ENCODE measurements at places on chromosomes 13 and 19.

DNA sequence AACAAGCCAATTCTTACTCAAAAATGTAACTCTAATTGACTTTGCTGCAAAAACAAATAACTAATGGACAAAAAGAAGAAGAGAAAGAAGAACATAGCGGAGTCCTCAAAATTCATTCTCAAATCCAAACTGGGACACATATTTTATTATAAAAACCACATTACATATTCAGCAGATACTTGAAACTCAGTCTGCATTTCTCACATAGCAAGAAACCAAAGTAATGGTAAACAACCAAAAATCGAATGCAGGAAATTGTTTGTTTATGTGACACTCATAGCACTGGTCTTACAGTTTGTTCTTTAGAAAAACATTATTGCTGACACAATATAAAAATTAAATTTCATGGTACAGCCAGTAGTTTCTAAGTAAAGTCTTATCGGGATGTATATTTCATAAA is 789.8 kb downstream of the SLITRK6 start:
- H3K36me3 ChIP-seq = no peaks in the 10 kb centered on the region
- no peaks in the 10 kb centered on the region for H3K4me1 ChIP-seq
- no peak overlapping the region for H3K27ac ChIP-seq
- no peaks in the 10 kb centered on the region for H3K27me3 ChIP-seq
- no peak overlapping the region for H3K4me3 ChIP-seq
- no peak for DNase-seq

DNA sequence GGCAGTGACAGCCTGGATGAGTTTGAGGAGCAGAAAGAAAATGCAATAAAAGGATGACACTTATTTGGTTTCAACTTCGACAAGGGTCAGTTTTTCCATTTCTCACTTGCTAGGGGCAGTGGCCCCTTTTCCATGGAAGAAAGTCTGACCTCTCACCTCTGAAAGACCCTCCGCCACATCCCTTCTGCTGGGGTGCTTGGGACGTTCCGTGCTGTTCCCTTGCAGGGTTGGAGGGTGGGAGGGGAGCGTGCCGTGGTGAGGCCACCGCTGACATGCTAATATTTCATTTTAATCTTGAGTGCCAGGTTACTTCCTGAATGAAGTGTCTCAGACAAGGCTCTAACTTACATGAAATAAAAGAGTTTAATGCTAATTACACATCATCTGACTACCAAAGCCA is 5.2 kb upstream of the ZNF536 start:
- H3K36me3 ChIP-seq = no peaks in the 10 kb centered on the region
- no peak overlapping the region for H3K4me3 ChIP-seq
- no peaks in the 10 kb centered on the region for H3K4me1 ChIP-seq
- H3K27ac ChIP-seq = no peak overlapping the region
- no peak for DNase-seq

DNA sequence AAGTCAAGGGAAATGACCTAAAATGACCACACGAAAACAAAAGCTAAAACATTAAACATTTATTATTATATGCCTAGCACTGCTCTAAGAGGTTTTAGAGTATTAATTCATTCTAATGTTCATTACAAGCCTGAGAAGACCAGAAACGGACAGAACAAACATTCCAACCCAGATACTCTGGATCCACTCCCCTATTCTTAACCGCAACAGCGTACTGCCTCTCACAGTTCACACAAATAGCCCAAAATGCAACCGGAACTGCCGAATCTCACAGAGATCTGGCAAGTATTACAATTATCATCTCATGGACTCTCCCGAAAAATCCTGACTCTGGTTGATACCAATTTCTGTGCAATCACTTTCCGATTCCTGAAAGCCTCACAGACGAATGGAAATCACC is 1.4 kb downstream of the ZNF780B start:
- H3K27me3 ChIP-seq = peaks cover 8% of the 10 kb centered on the region
- H3K27ac ChIP-seq = peak overlapping the region; percentile 74
- DNase-seq = no peak
- peaks cover 15% of the 10 kb centered on the region for H3K36me3 ChIP-seq
- peaks cover 46% of the 10 kb centered on the region for H3K4me1 ChIP-seq

GRCh38 chr13:80360453-80360800 is 19.5 kb upstream of the SPRY2 start:
- H3K4me3 ChIP-seq = no peak overlapping the region
- H3K36me3 ChIP-seq = no peaks in the 10 kb centered on the region
- H3K27me3 ChIP-seq = peaks cover 3% of the 10 kb centered on the region

- no peaks in the 10 kb centered on the region for H3K36me3 ChIP-seq
- peaks cover 87% of the 10 kb centered on the region for H3K4me1 ChIP-seq
- peaks cover 7% of the 10 kb centered on the region for H3K27me3 ChIP-seq
- peak overlapping the region; percentile 69 for H3K27ac ChIP-seq
- no peak for DNase-seq
Measured at GRCh38 chr19:18842166-18842565, 10.4 kb downstream of the UPF1 start.

GRCh38 chr13:44516771-44517170 is 59.4 kb downstream of the TSC22D1 start:
- H3K27ac ChIP-seq = no peak overlapping the region
- H3K36me3 ChIP-seq = no peaks in the 10 kb centered on the region

DNA sequence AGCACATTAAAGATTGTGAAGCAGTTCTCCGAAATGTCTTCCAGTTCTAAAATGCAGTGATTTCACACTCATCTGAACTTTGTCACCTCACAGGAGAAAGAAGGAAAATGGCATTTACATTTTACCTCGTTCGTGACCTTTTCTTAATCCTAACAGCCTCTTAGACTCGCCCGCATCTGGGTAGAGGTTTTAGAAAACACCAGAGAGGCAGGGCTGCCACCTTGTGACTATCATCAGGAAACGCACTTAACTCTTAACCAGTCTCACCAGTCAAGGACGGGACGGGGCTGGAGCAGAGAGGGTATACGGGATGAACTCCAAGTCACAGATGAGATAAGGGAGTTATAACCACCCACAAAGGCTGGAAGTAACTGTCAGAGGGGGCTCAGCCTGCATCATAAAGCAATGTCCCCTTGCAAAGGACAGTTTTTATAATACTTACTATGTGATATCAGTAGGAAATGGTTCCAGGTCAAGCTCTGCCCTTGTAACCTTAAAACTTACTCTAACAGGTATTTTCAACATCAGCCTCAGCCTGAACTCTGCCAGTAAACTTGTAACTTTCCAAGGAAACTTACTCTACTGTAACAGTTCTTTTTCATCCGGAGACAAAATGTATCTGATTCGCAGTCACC is 8.6 kb upstream of the CEACAM6 start:
- H3K4me1 ChIP-seq = no peaks in the 10 kb centered on the region
- H3K27ac ChIP-seq = no peak overlapping the region
- peak; percentile 16 for DNase-seq
- no peak overlapping the region for H3K4me3 ChIP-seq

GRCh38 chr19:934865-935479 is 9.1 kb downstream of the ARID3A start:
- H3K4me3 ChIP-seq = peak overlapping the region; percentile 6
- H3K27me3 ChIP-seq = peaks cover 10% of the 10 kb centered on the region
- no peak overlapping the region for H3K27ac ChIP-seq

DNA sequence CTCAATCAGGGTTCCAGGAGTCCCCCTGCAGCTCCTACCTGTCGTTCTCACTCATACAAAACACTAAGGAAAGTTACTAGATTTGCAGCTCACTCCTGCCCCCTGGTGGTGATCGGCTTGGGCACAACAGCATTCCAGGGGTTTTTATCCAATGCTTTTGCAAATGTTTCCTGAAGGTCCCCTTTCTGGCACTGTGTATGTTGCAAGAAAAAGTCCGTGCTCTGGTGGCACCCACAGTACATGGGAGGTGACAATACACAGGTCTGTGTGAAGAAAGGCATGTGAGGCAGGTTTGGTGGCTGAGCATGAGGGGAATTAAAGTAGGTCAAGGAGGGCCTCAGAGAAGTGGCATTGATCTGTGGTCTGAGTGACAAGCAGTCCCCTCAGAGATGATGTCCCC is 8.6 kb upstream of the TYK2 start:
- H3K36me3 ChIP-seq = peaks cover 9% of the 10 kb centered on the region
- peak overlapping the region; percentile 52 for H3K27ac ChIP-seq
- H3K4me1 ChIP-seq = peaks cover 12% of the 10 kb centered on the region
- H3K4me3 ChIP-seq = no peak overlapping the region
- peak; percentile 76 for DNase-seq

DNA sequence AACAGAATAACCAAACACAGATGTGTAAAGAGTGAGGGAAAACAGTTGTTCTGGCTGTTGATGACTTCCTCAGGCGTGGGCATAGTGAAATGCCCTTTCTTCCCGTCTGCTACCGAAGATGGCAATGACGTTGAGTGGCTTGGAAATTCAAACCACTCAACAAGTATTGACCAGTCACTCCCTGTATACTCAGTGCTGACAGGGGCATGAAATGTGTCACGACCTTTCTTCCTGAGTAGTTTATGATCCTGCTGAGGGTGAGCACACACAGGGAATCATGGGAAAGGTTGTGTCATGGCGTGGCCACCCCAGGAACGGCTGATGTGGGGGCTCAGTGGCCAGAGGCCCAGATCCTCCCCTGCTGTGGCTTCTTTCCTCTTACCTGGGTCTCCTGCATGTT is 87.8 kb upstream of the C1QTNF9B start:
- peaks cover 3% of the 10 kb centered on the region for H3K4me1 ChIP-seq
- peaks cover 7% of the 10 kb centered on the region for H3K27me3 ChIP-seq
- no peak overlapping the region for H3K4me3 ChIP-seq
- no peak for DNase-seq

DNA sequence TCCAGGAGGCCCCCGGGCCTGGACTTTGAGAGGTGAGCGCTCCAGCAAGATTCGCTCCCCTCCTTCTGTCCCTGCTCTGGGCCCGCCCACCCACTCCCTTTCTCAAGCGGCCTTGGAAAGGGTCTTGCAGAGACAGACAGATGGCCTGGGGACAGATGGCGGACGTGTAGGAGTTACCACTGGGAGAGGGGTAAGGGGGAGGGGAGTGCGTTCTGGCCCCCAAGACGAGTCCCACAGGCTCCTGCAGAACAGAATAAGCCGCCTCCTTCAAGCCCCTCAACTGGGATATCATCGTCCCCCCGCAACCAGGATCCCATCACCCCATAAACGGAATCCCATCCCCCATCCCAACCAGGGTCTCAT is 3.6 kb upstream of the TNFAIP8L1 start:
- no peak overlapping the region for H3K27ac ChIP-seq
- H3K36me3 ChIP-seq = no peaks in the 10 kb centered on the region
- peaks cover 28% of the 10 kb centered on the region for H3K4me1 ChIP-seq
- no peak for DNase-seq

DNA sequence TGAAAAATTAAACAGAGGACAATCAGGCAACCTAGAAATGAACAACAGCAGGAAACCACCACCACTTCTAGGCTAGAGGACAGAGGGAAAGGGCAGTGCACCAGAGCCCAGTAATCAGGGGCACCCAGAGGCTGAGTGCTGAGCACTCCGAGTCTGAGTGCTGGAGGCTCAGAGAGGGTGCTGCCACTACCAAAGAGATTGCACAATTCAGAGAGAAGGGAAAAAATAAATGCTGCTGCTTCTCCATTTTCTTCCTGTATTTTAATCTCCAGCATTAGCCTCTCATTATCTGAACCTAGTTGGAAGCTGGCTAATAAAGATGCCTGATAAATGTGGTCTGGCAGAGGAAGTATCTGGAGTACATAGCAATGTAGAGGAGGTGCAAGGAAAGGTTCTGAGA is 11.8 kb upstream of the ZNF175 start:
- H3K4me1 ChIP-seq = no peaks in the 10 kb centered on the region
- H3K4me3 ChIP-seq = no peak overlapping the region
- H3K36me3 ChIP-seq = no peaks in the 10 kb centered on the region
- no peak for DNase-seq
- peaks cover 12% of the 10 kb centered on the region for H3K27me3 ChIP-seq

- no peaks in the 10 kb centered on the region for H3K4me1 ChIP-seq
- no peaks in the 10 kb centered on the region for H3K27me3 ChIP-seq
Measured at GRCh38 chr13:80989747-80990146, 648.8 kb upstream of the SPRY2 start.

DNA sequence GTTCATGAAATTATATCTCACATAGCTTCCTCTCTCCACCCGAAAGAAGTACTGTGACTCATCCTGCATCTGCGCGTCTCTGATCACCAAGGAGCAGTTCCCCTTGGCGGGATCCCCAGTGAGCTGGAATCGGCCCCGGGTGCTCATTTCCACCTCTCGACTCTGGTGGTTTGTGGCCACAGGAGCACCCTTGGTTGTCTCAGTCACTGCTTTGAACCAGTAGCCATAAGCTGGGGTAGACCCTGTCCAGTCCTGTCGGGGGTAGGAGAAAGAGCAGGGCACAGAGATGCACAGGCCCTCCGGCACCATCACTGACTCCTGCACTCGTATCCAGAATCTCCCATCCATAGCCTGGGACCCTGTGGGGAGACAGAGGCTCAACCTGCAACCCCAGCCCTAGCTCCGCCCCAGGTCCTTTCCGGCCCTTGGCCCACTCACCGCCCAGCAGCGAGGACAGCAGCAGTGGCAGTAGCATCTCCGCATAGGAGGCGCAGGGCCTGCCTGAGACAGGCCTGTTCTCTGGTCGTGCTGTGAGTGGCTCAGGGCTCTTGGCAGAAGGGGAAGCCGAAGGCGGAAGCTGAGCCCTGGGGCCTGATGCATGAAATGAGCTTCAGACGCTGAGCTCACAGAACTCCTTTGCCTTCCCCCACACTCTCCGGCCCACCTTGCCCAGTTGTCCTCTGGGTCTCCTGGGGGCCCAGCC is at the start of gene SIGLEC10:
Gene SIGLEC10, minus strand, starts transcription at position 536 of the 703 bp plus-strand sequence. Its CDS starts 61 bp downstream, at position 475.
- H3K27me3 ChIP-seq = peaks cover 6% of the 10 kb centered on the region
- H3K36me3 ChIP-seq = peaks cover 17% of the 10 kb centered on the region
- peak within 1 kb of the TSS; percentile 20 for H3K27ac ChIP-seq
- DNase-seq = no peak

DNA sequence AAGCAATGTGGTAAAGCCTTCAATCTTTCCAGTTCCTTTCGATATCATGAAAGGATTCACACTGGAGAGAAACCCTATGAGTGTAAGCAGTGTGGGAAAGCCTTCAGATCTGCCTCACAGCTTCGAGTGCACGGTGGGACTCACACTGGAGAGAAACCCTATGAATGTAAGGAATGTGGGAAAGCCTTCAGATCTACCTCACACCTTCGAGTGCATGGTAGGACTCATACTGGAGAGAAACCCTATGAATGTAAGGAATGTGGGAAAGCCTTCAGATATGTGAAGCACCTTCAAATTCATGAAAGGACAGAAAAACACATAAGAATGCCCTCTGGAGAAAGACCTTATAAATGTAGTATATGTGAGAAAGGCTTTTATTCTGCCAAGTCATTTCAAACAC is 15.6 kb upstream of the ZNF763 start:
- H3K36me3 ChIP-seq = peaks cover 81% of the 10 kb centered on the region
- no peak overlapping the region for H3K27ac ChIP-seq
- H3K4me3 ChIP-seq = no peak overlapping the region
- DNase-seq = no peak
- H3K4me1 ChIP-seq = no peaks in the 10 kb centered on the region
